ENCODE measurements at places on chromosomes 11 and 22. TPM values are rescaled to one million over a fixed set of nuclear protein-coding genes. Genes with fewer than 3 reads are reported as not detected.
A peak's percentile ranks its signal among the peaks of the same experiment; 100 is the strongest.

GAB4 gene
- polyA plus RNA-seq: not detected

MS4A3 gene
- polyA plus RNA-seq: 0.38 TPM

DERL3 gene
- 2.0 TPM for polyA plus RNA-seq

OR52M1 gene
- not detected for polyA plus RNA-seq

OR52A1 gene
- not detected for polyA plus RNA-seq

PRODH gene
- 14.3 TPM for polyA plus RNA-seq

CERK gene
- 59.7 TPM for polyA plus RNA-seq

POTEH gene
- not detected for polyA plus RNA-seq

SDHD gene
- polyA plus RNA-seq: 165 TPM

NOL12 gene
- polyA plus RNA-seq: 16.6 TPM

MS4A8 gene
- 35.7 TPM for polyA plus RNA-seq

KRTAP5-7 gene
- polyA plus RNA-seq: not detected

DGCR6 gene
- 2.7 TPM for polyA plus RNA-seq

DNA sequence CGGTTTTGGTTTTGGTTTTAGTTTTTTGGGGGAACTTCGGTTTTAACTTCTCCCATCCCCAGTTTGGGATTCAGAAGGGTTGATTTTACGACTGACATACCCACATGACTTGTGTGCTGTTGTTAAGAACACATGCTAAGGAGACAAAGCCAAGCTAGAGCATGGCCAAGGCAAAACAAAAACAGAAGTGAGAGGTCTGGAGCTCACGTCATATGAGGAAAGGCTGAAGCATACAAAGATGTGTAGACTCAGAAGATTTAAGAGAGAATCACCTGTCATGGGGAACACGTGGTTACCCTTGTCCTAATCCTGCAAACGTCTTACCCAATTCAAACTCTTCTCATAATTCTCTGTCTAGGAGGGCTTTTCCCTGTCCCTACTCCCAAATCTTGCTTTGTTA, 465.0 kb downstream of the FAM181B start:
- no peak for DNase-seq
- H3K27ac ChIP-seq: no peak overlapping the region
- no peaks in the 10 kb centered on the region for H3K36me3 ChIP-seq
- H3K4me3 ChIP-seq: no peak overlapping the region

DNA sequence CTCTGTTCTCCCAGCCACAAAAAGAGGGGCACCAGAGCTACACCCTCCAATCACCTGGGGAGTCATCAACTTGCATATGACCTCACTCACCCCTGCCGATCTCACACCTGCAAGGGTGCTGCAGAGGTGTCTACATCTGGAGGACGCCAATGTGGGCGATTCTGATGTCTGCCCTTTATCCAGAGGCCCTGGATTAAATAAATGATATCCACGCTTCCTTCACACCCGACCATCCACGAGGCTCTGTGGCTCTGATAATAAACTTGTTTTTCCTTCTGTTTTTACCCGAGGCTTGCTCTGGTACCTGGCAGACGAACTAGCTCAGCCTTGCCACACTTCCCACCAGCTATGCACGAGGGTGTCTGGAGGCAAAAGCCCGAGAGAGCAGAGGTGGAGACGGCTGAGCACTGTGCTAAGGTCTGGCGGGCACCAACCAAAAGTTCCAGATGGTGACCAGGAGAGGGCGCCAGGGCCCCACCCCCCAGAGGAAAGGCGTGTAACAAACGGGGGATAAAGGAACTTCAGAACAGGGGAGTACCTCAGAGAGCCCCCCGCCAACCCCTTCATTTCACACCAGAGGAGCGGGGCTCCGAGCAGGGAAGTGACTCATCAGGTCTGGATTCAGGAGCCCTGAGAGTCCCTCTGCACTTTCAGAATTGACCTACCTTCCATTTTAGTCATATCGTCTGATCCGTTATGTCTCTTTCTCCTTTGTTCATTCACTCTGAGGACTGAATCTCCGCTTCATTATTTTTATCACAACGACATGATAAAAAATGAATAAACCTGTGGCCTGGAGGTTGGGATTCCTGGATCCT, 13.5 kb downstream of the SCN3B start:
- H3K36me3 ChIP-seq: no peaks in the 10 kb centered on the region
- peaks cover 7% of the 10 kb centered on the region for H3K27me3 ChIP-seq
- no peaks in the 10 kb centered on the region for H3K4me1 ChIP-seq

DNA sequence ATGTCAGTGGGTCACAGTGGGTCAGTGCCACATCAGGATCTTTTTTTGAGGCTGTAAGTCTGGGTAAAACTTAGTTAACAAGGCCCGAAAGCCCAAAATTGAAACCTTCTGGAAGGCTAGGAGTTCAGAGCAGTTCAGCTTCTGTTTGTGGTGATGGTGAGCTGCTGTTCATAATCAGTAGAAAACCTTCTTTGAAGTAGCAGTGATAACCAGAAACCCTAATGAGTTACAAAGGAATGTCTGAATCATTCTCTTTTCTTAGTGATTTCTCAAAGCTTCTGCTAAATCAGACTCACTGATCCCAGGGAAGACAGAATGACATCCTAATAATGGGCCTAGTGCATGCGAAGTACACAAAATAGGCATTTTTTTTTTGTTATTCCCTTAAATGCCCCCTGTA, 124.7 kb downstream of the PARVA start:
- peaks cover 7% of the 10 kb centered on the region for H3K4me1 ChIP-seq
- H3K27me3 ChIP-seq: no peaks in the 10 kb centered on the region
- no peaks in the 10 kb centered on the region for H3K36me3 ChIP-seq
- no peak overlapping the region for H3K27ac ChIP-seq

GRCh38 chr11:64251016-64251752, at the start of gene PLCB3:
Gene PLCB3 (plus strand): TSS chr11:64251530. CDS start chr11:64251650, 120 bp downstream.
- H3K27ac ChIP-seq: peak within 1 kb of the TSS; percentile 96
- peak within 1 kb of the TSS; percentile 85 for H3K4me3 ChIP-seq
- peaks cover 14% of the 10 kb centered on the region for H3K36me3 ChIP-seq
- no peaks in the 10 kb centered on the region for H3K27me3 ChIP-seq
- DNase-seq: peak; percentile 68

GRCh38 chr11:40716344-40717130, 742.9 kb downstream of the LRRC4C start:
- DNase-seq: no peak
- H3K4me1 ChIP-seq: no peaks in the 10 kb centered on the region
- H3K27ac ChIP-seq: no peak overlapping the region
- no peaks in the 10 kb centered on the region for H3K27me3 ChIP-seq
- H3K36me3 ChIP-seq: no peaks in the 10 kb centered on the region
- H3K4me3 ChIP-seq: no peak overlapping the region

DNA sequence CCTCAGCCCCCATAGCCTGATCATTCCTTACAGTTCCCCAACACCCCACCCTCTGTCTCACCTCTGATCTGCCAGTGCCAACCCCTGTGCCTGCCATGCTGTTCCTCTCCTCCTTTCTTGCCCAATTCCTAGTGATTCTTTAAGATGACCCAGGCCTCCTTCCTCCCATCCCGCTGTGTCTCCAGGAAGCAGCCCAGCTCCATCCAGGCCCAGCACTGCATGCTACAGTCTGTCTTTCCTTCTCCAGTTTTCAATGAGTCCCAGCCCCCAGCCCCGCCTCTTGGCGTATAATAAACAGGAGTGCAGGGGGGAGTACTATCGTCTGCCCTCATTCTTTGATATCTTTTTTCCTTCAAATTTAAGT, 12.3 kb downstream of the LTBP3 start:
- DNase-seq: no peak
- H3K4me3 ChIP-seq: peak overlapping the region; percentile 55
- H3K4me1 ChIP-seq: no peaks in the 10 kb centered on the region
- H3K27ac ChIP-seq: peak overlapping the region; percentile 75

DNA sequence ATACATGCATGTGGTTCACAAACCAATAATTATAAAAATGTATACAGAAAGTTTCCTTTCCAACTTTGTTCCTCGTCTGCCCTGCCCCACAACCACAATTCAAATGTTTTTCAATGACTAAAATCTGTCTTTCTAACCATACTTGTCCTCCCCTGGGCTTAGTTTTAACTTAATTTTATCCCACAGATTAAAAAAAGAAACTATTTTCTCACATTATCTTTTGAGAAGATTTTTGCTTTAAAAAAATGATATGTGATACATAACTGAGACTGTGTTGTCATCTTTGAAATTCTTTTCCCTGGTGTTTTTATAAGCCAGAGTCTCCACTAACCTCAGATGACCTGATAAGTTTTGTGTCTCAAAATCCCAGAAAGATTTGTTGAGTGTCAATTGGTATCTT, 79.0 kb downstream of the FDX1 start:
- no peak overlapping the region for H3K4me3 ChIP-seq
- H3K27me3 ChIP-seq: no peaks in the 10 kb centered on the region
- no peak overlapping the region for H3K27ac ChIP-seq
- H3K4me1 ChIP-seq: no peaks in the 10 kb centered on the region
- no peaks in the 10 kb centered on the region for H3K36me3 ChIP-seq

GRCh38 chr11:34261820-34262219, 96.0 kb downstream of the ABTB2 start:
- DNase-seq: no peak
- no peak overlapping the region for H3K4me3 ChIP-seq
- no peaks in the 10 kb centered on the region for H3K4me1 ChIP-seq
- H3K27me3 ChIP-seq: no peaks in the 10 kb centered on the region
- H3K36me3 ChIP-seq: no peaks in the 10 kb centered on the region
- no peak overlapping the region for H3K27ac ChIP-seq

DNA sequence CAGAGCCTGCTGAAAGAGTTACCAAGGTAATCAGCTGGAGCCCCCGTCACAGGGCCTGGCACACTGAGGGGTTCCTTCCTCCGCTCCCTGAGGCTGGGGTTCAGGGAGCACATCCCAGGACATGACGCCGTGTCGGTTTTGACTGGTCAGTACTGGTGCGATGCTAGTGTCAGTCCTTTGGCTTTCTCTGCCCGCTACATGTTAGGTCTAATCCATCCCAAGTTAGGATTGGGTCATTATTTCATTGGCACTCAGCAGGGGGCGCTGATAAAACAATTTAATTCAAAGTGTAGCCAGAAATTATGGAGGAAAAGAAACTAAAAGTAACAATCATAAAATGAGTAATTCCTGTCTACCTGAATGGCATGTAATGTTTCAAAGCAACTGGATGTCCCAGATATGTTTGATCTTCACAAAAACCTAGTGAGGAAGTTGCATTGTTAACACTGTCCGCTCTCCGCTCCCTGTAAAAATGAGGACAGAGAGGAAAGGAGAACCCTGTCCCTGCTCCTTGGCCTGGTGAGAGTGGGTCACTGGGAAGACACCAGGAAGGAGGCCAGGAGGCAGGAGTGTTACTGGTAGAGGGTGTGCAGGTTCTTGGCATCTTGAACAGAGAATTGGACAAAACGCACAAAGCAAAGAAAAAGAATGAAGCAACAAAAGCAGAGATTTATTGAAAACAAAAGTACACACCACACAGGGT, 27.1 kb downstream of the TSKU start:
- peak overlapping the region; percentile 84 for H3K27ac ChIP-seq
- no peaks in the 10 kb centered on the region for H3K27me3 ChIP-seq
- H3K36me3 ChIP-seq: no peaks in the 10 kb centered on the region
- no peak overlapping the region for H3K4me3 ChIP-seq
- H3K4me1 ChIP-seq: peaks cover 4% of the 10 kb centered on the region

DNA sequence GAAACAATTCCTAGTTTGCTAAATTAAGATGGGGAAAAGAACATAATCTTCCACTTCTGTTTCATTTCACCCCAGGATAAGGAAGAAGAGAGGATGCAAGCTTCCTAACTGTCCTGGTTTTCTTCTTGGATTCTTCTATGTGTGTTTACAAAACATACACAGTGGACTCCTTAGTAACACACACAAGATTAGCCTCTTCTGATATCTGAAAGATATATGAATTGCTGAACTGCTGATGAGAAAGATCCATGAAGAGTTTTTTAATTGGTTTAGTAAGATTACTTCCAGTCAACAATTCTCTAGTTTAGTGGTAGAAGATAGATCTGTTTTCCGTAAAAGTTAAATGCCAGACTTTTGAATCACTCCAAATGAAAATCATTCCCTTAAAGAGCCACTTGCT, 86.8 kb downstream of the WT1 start:
- no peak for DNase-seq
- no peaks in the 10 kb centered on the region for H3K27me3 ChIP-seq
- no peaks in the 10 kb centered on the region for H3K36me3 ChIP-seq
- no peaks in the 10 kb centered on the region for H3K4me1 ChIP-seq
- no peak overlapping the region for H3K4me3 ChIP-seq

GRCh38 chr11:70473186-70473872, 75.0 kb downstream of the CTTN start:
- DNase-seq: no peak
- H3K27ac ChIP-seq: no peak overlapping the region
- no peaks in the 10 kb centered on the region for H3K27me3 ChIP-seq
- H3K4me1 ChIP-seq: no peaks in the 10 kb centered on the region
- H3K4me3 ChIP-seq: no peak overlapping the region
- H3K36me3 ChIP-seq: no peaks in the 10 kb centered on the region

- no peaks in the 10 kb centered on the region for H3K27me3 ChIP-seq
- H3K4me3 ChIP-seq: no peak overlapping the region
- DNase-seq: no peak
- no peaks in the 10 kb centered on the region for H3K36me3 ChIP-seq
Measured at GRCh38 chr11:16806791-16807190, 68.3 kb downstream of the C11orf58 start.

DNA sequence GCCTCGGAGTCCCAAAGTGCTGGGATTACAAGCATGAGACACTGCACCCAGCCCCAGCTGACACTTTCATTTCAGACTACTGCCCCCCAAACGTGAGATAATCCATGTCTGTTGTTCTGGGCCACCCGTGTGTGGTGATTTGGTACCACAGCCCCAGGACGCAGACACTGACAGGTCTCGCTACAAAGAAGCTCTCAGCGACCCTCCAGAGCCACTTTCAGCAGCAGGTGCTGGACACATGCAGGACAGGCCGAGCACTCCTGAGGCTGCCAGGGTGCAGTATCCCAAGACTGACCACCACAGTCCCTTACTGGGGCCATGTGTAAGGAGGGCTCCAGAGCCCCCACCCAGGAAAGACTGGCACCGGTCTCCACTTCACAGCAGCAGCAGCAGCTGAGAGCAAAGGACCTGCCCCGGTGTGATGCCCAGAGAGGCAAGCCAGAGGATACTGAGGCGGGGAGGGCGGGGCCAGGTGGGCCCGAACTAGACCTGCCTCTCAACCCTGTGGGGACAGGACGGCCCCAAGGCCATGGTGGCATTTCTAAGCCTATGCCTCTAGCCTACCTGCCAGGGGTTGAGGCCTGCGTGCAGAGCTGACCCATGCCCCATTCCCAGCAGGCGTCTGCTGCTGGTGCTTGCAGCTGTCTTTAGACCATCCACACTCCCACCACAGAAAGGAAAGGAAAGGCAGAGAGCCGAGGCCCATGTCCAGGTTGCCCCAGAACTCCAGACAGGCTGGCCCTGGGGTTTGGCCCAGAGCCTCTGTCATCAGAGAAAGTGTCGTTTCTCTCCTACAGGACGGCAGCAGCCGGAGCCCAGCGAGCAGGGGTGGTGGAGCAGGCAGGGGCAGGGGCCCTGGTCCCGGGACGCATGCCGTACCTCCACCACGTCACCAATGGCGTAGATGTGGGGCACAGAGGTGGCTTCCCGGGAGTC, 28.0 kb upstream of the GNB1L start:
- peaks cover 57% of the 10 kb centered on the region for H3K36me3 ChIP-seq
- no peak for DNase-seq
- H3K27ac ChIP-seq: no peak overlapping the region
- no peaks in the 10 kb centered on the region for H3K4me1 ChIP-seq
- no peaks in the 10 kb centered on the region for H3K27me3 ChIP-seq

GRCh38 chr11:95835768-95836488, 45.6 kb downstream of the CEP57 start:
- H3K27me3 ChIP-seq: no peaks in the 10 kb centered on the region
- H3K4me1 ChIP-seq: no peaks in the 10 kb centered on the region
- no peak overlapping the region for H3K4me3 ChIP-seq
- peaks cover 6% of the 10 kb centered on the region for H3K36me3 ChIP-seq

Measured in small intestine (tissue), 16 donors.